ENCODE measurements at places on chromosomes 6 and 20. TPM values are rescaled to one million over a fixed set of nuclear protein-coding genes. Genes with fewer than 3 reads are reported as not detected.

Gene CDH4
- not detected for total RNA-seq

Gene PRSS16
- not detected for total RNA-seq

Gene ATF6B
- total RNA-seq: 73.4 TPM

DNA sequence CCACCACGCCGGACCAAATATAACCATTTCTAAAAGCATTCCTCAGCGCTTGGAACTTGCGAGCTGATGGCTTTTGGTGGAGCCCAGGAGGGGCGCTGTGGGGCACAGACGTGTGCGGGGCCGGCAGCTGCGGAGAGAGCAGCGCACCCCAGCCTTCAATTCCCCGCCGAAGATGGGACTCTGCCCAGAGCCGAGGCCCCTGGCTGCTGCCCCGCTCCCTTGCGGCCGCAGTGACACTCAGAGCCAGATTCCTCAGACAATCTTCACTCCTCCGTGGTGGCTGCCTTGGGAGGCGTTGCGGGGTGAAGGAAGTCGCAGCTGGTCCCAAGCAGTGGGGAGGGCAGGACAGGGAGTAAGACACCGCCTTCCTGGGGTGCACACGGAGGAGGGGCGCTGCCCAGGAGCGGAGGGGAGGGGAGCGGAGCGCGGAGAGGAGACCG, 87.7 kb downstream of the TMEM242 start:
- DNase-seq: peak; percentile 82
- H3K27me3 ChIP-seq: no peaks in the 10 kb centered on the region
- H3K36me3 ChIP-seq: no peaks in the 10 kb centered on the region
- peak overlapping the region; percentile 84 for H3K27ac ChIP-seq
- H3K4me3 ChIP-seq: peak overlapping the region; percentile 46

DNA sequence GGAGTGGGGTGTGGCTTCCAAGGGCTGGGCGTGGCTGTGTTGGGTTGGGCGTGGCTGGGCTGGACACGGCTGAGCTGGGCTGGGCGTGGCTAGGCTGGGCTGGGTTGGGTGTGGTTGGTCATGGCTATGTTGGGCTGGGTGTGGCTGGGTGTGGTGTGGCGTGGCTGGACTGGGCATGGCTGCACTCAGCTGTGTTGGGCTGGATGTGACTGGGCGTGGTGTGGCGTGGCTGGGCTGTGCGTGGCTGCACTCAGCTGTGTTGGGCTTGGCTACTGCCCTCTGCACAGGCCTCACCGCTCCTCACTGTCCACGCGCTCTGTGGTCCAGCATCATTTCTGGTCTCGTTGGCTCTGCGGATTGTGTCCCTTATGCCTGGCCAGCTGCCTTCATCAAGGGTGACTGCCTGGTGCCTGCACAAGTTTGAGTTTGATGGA, 43.5 kb upstream of the SLCO4A1 start:
- H3K27me3 ChIP-seq: peaks cover 10% of the 10 kb centered on the region
- H3K4me3 ChIP-seq: no peak overlapping the region
- H3K27ac ChIP-seq: no peak overlapping the region
- H3K4me1 ChIP-seq: peaks cover 17% of the 10 kb centered on the region

DNA sequence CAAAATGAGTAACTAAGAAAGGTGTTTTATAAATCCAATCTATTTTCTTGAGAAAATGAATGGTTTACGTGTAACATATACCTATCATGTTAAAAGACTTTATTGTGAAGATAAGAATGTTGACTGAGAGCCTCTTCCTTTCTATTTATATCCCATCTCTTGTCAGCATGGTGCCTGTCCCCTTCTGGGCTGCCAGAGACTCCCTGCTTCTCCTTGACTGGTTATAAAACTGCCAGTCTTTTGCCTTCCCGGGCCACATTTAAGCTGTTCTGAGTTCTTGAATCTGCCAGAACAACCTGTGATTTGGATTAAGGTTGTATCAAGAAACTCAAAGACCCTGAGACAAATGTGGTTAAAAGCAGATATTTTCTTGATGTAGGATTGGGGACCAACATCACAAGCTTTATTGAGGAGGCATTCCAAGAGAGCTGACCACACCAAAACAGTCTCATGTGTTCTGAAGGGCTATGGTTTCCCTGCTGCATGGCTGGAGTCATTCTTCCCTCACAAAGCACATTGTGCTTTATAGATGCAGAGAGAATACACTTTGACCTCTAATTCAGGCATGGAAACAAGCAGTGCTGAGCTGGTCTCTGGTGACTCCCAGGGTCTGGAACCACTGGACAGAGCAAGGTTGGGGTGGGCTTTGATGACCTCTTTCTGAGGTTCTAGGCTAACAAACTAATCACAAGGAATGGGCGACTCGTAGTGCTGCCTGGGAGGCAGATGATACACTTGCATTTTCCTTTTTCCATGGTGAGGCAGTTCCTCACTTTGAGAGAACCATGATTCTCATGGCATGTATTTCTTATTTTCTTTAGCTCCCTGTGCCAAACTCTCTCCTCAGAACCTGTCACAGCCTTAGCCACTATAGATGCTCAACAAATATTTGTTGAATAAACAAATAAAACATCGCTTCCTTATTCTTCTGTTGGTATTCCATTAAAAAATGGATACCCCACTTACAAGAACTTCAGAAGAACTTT, 205.0 kb upstream of the PREP start:
- no peaks in the 10 kb centered on the region for H3K27me3 ChIP-seq
- H3K27ac ChIP-seq: no peak overlapping the region
- H3K4me3 ChIP-seq: no peak overlapping the region
- H3K36me3 ChIP-seq: no peaks in the 10 kb centered on the region
- peaks cover 24% of the 10 kb centered on the region for H3K4me1 ChIP-seq

DNA sequence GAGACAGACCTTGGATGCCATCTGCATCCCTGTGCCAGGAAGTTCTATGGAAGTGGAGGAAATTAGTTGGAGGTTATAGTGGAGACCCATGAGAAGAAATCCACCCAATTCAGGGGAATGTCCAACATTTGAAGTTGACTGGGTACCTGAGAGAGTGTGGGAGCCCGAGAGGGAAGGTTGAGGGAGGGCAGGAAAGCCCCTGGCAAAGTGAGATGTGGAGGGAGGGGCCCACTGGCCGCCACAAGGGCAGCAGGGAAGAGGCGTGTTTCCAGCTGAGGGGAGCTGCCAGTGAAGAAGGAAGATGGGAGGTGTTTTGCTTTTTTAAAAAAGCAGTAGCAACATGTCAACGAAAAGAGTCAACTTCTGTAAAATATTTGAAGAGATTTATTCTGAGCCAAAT, 16.3 kb upstream of the SERPINB9 start:
- H3K4me1 ChIP-seq: no peaks in the 10 kb centered on the region
- H3K27ac ChIP-seq: no peak overlapping the region
- no peaks in the 10 kb centered on the region for H3K36me3 ChIP-seq
- H3K4me3 ChIP-seq: no peak overlapping the region

- no peak overlapping the region for H3K4me3 ChIP-seq
- H3K4me1 ChIP-seq: peaks cover 13% of the 10 kb centered on the region
- no peak overlapping the region for H3K27ac ChIP-seq
- no peaks in the 10 kb centered on the region for H3K27me3 ChIP-seq
- no peaks in the 10 kb centered on the region for H3K36me3 ChIP-seq
Measured at GRCh38 chr20:9202420-9203080, 133.7 kb downstream of the PLCB4 start.

All from sigmoid colon (tissue), 7 donors.